ENCODE measurements at places on chromosomes 2 and 18.

DNA sequence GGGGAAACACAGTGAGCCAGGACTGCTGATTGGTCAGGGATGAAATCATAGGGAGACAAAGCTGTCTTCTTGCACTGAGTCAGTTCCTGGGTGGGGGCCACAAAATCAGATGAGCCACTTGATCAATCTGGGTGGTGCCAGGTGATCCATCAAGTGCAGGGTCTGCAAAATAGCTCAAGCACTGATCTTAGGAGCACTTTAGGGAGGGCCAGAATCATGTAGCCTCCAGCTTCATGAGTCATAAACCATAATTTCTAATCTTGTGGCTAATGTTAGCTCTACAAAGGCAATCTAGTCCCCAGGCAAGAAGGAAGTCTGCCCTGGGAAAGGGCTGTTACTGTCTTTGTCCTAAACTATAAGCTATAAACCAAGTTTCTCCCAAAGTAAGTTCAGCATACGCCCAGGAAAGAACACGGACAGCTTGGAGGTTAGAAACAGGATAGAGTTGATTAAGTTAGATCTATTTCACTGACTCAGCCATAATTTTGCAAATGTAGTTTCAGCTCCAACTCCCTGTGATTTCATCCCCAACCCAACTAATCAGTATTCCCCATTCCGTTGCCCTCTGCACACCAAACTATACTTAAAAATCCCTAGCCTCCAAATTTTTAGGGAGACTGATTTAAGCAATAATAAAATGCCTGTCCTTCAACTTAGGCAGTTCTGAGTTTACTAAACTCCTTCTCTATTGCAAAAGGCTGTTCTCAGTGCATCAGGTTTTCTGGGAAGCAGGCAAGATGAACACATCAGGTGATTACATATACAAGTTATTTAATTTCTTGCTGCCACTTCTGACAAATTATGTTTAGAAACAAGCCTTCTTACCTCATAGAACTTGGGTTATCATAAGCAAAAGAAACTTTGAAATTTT lies 226.9 kb upstream of the SPOPL start:
- DNase-seq = no peak

GRCh38 chr2:141384676-141385075 lies 746.1 kb downstream of the LRP1B start:
- DNase-seq = no peak

- no peak for DNase-seq
Observed at GRCh38 chr2:64461271-64462058, 7.5 kb downstream of the LGALSL start.

GRCh38 chr2:30465171-30465545 lies 18.1 kb downstream of the LCLAT1 start:
- DNase-seq = no peak

DNA sequence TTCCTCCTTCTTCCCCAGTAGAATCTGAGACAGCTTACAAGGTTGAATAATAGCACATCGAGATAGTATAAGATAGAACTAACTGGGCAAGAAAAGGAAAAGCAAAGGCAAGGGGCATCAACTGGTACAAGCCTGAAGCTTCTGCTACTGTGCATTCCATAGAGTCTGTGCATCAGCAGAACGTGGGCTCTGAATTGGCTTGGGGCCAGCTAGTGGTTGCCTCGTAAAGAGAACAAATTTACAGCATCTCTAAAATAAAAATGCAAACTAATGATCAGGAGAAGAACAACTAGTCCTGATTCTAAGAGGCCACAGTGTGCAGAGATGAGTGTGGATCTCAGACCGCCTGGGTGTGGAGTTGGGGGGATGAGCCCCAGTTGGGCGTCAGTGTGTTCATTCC lies 36.6 kb downstream of the UPP2 start:
- DNase-seq = no peak

DNA sequence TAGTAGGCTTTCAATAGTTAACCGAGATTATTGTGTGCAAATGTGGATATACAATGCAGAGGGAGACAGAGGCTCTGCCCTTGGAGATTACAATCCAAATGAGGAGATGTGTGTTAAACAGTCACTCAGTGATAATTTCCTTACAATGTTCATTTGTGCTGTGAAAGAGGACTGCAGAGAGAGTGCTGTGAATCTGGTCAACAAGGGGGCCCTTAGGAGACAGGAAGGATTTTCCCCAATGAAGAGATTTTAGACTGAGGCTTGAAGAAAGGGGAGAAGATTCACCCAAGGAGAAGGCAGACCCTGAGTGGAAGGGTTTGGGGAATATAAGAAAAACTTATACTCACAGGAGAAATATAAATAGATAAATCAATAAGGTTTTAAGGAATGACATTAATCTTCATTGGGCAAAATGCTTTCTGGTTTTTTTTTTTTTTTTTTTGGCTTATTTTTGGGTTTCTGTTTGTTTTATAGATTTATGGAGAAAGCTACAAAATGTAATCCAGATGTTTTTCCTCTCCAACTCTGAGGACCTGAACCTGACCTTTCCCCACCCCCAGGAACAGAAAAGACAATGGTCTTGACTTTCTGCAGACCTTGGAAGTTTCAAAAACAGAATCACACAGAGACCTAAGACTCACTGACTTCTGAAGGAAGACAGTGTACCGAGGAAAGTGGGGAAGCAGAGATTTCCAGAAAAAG lies 151.3 kb upstream of the SERPINE2 start:
- DNase-seq = no peak

DNA sequence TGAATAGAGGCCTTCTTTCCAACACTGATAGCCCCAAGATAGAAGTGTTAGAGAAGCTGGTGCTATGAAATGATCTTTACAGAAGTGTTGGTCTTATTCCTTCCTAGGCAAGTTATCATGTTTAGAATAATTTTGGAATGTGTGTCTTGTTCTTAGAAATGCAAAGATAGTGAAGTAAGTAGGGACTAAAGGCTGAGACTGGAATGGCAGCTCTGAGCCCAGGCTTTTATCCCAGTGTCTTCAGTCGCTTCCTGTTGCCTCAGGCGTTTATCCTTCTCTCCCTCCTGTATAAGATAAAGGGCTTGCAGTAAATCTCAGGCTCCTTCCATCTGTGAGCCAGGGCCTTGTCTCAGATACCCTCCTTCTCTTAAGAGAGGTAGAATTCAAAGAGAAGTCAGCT lies 218.1 kb downstream of the TPGS2 start:
- DNase-seq = no peak

GRCh38 chr2:190459881-190460280 lies 51.7 kb downstream of the MFSD6 start:
- DNase-seq = no peak

- no peak for DNase-seq
Observed at GRCh38 chr18:697800-698199, 14.6 kb downstream of the ENOSF1 start.

DNA sequence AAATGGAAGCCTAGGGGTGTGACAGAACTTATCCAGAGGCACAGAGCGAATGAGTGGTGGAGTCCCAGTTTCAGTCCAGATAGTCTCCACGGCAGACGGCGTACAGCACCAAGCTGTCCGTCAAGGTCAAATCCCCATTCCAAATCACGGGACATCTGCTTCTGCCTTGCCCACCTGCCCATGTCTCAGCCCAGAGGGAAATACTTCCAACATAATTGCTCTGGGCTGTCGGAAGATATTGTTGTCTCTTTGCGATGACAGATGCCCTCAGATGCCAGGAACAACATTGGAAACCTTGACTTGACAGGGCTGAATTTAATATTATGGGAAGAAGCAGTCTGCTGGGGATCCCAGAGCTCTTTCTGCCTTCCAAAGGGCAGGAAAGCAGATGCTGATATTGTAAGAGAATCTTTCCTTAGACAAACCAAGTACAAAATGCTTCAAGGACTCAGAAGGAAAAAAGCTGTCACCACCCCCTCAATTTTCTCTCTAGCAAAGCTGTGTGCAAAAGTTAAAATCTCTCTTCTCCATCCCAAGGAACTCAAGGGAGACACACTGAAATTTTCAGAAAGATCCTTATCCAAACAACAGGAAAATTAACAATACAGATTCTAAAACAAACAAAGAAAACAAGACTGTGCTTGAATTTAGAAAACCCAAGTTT lies 364.0 kb downstream of the LRATD1 start:
- DNase-seq = no peak
